Testis (tissue), 5 donors: ENCODE measurements at places on chromosomes 11 and 22. TPM values are rescaled to one million over a fixed set of nuclear protein-coding genes. Genes with fewer than 3 reads are reported as not detected.

KCNA4 gene
- polyA plus RNA-seq: 0.73 TPM

CDC45 gene
- 47.2 TPM for polyA plus RNA-seq

HTATIP2 gene
- polyA plus RNA-seq: 46.1 TPM

DSCAML1 gene
- 1.6 TPM for polyA plus RNA-seq

IFITM1 gene
- 146 TPM for polyA plus RNA-seq
